ENCODE measurements at places on chromosomes 12 and 14.

- peak; percentile 8 for DNase-seq
Observed at GRCh38 chr12:26736563-26737486, 96.2 kb downstream of the ITPR2 start.

DNA sequence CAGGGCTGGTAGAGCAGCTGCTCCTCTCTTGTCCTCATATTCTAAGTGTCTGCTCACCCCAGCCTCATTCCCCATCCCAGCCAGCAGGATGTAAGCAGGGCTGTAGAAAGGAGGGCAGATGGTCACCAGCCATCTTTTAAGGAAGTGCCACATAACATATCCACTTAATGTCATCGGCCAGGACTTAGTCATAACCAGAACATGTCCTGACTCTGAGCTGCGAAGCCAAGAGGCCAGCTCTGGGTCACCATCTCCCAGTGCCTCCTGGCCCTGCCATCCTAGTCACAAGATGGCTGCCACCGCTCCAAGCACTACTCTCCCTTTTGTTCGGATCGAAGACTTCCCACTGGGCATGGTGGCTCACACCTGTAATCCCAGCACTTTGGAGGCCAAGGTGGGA lies 123.9 kb downstream of the PLXNC1 start:
- no peak for DNase-seq

- DNase-seq, result no peak
Observed at GRCh38 chr12:57775563-57776246, 3.3 kb downstream of the EEF1AKMT3 start.

DNA sequence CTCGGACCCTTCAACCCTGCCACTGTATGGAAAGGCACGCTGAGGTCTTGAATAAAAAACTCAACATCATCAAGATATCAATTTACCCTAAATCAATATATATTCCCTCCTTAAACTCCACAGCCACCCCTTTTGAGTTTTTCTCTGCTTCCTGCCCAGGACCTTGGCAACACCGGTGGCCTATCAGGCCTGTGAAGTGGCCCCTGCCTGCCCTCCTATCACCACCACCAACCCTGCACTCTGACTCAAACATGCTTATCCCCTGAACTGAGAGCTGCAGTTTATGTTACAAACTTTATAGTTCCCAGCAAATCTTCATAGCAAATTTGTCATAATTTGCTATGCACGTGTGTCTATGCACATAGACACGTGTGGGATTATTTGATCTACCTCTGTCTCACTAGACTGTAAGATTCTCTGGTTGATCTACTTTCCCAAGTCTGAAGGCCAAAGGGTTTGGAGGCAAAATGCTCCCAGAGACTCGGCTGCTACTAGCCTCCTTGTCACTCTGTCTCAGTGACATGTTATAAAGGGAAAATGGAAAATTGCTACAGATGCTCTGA lies 63.4 kb downstream of the SPTB start:
- no peak for DNase-seq

GRCh38 chr12:131525795-131526508 lies 184.9 kb upstream of the SFSWAP start:
- no peak for DNase-seq

- no peak for DNase-seq
Observed at GRCh38 chr12:54053003-54053750, 458 bp upstream of the HOXC4 start.

DNA sequence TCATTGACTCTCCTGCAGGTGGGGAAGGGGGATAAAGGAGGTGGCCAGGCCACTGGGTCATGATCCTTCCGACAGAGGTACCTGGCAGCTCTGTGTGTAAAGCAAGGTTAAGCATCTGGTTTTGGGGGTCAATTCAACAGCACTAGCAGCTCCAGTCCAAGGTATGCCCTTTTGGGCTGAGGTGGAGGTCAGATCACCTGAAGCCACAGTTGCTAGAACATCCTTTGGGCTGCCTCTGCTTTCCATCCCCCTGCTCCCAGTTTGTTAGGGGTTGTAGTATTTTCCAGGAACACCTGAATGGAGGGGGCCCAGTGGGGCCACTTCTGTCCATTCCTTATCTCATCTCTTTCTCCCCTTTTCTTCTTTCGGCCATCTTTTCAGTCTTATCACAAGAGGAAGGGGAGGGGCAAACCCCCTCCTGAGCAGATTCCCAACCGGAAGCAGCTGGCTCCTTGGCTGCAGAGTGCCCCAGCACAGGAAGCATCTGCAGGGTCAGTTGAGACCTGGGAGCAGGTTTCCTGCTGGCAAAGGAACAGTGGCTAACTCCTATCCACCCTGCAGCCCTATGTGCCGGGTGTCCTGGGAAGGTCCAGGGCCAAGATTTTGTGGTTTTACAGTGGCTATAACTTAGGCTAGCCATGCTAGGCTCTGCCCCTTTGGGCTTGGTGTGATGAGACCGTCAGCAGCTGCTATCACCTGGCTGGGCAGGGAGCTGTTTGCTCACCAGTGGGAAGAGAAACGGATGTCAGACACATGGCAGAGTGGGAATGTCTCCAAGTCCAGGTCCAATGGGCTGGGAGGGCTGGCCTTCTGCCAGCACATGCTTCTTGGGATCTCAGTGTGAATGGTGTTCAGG lies 40.2 kb downstream of the SH2B3 start:
- DNase-seq, result no peak

- DNase-seq, result no peak
Observed at GRCh38 chr12:13817131-13817530, 164.3 kb downstream of the GRIN2B start.

- no peak for DNase-seq
Observed at GRCh38 chr12:13000616-13000924, 505 bp upstream of the HEBP1 start.

GRCh38 chr12:46266382-46266791 lies 2.5 kb downstream of the SLC38A1 start:
- DNase-seq, result no peak

- no peak for DNase-seq
Observed at GRCh38 chr14:91350813-91351511, 66.7 kb downstream of the CCDC88C start.

- no peak for DNase-seq
Observed at GRCh38 chr12:122407208-122407607, 15.3 kb downstream of the CLIP1 start.

GRCh38 chr12:73656375-73656774 lies 881.3 kb upstream of the ATXN7L3B start:
- no peak for DNase-seq

DNA sequence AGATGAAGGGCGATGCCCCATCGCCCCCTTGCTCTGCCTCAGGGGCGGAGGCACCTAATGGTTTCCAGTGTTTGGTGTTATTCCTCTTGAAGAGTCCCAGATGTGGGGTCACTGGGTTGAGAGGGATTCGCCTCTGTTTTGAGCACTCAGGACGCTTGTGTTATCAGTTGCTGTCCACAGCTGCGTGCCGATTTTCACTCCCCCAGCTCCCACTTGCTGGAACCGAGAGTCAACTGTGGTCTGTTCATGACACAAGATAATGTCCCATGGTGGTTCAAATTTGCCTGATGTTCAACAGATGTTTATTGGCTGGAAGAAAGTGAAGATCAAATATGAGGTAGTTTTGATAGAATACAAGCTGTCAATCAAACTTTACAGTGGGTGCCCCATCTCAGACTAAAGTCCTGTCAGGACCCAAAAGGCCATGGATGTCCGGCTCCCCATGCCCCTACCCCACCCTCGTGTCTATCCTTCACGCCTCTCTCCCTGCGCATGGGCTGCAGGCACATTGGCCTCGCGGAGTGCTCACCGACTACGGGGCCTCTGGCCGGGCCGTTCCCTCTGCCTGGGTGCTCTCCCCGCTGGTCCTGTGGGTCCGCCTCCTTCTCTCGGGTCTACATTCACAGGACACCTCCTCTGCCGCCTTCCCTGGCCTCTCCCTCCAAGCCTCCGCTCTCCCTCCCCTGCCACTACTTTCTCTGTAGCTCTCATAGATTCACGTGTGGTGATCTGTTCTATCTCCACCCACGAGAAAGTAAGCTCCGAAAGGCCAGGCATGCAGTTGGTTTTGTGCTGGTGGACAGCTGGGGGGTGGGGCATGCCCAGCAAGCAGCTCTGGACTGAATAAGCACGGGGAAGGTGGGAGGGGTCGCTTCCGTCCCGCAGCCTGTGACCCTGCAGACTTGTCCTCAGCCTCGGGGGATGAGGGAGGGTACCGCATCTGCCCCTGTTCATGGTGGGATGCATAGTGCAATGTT lies 6.8 kb upstream of the TRAF3 start:
- no peak for DNase-seq

DNA sequence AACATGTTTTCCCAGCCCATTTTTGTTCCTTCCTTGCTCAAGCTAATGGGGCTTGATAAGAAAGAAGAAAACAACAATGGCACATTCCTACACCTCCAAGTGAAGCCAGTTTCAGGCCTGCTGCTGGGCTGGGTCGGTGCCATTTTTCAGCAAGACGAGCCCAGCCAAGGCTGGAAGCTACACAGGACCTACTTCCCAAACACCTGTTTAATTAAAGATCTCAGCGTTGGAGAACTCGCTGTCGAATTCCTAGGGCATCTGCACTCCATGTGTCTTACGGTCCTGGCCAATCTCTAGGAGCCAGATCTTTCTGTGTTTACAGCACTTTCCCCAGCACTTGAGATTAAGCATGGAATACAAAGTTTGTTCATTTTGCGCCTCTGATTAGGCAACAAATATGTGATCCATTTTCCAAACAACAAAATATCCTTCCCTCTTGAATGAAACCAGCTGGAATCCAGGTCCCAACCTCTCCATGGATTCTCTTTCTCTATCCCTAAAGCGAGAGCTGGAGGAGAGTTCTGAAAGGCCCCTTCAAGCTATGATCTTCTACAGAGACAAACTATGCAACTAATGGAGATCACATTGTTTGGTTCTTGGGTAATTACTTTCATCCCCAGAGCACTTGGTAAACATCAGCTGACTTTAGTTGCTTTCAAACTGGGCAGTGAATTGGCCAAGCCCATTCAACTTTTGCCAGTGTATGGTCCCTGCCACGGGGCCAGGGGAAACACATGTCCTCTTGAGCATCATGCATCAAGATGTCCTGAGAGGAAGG lies 34.3 kb upstream of the TC2N start:
- no peak for DNase-seq

DNA sequence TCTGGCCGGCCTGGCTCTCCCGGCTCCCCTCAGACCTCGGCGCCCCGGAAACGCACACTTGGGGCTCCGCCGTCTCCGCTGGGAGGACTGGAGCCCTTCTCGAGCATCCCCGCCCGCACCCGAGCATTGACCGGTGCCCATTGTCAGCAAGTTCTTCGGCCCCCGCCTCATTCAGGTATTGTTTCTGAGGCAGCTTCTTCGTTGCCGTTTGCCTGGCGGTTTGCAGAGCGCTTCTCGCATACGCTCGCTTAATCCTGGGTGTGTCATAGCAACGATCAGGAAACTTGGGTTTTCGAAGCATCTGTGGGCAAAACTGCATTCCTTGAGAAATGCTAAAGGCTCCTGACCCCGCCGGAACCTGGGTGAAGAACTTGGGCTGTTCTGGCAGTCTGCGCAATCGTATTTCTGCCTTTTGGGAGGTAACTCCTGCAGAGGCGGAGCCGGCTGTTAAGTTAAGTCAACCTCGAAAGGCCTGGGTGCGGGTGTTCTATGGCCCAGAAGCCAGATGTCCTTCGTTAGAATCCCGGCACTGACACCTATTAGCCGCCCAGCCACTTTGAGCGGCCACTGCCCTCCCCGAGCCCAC lies 518 bp downstream of the GSKIP start:
- no peak for DNase-seq

DNA sequence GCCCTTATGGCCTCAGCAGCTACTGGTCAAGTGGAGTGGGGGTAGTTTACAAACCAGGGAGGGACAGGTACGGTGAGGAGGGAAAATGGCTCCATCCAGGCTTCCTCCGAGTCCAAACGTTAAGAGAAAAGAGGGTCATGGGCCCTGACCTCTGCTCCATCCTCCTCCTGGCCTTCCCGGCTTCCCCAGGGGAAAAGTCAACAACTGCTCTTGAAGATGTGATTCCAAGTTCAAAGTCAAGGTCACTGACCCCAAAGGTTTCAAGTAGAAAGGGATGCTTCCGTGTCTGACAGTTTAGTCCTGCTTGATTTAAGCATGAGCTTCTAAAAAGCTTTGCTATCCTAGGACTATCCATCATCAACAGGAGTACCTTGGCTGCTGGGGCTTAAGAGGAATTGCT lies 28.5 kb downstream of the CCDC88C start:
- no peak for DNase-seq

DNA sequence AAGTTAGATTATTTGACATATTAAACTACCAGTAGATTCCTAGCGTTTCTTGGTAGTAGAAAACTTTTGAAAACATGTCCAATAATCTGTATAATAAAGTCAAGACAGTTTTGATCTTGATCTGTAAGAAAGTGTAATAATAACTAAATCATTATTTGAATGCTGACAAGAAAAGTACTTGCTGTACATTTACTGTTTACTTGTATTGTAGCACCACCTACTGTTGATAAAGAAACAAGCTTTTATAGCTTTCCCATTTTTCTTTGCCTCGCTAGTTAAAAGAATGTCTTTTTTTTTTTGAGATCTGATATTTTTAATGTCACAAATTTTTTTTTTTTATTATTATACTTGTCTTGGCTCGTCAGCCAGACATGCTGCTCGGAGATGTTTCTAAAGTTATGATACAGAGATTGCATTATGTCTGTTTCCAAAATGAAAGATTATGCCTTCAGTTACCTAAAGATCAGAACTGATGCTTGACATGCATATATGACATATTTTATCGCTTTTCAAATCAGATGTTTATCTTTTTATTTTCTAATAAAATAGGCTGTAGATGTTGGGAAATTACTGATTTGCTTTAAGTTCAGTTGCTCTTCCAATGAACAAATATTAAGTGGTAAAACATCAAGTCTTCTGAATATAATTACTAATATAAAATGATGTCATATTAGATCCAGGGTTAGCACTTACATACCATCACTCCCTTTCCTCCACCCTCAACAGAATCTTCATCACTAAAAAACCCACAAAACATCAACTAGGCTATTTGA lies 140.5 kb downstream of the AKAP6 start:
- peak; percentile 5 for DNase-seq

Measured in Panc1 (cell line).